CD4-positive, alpha-beta T cell treated with Interleukin-15 for 4 hours (primary cell): ENCODE measurements at places on chromosomes 1 and 21.

DNA sequence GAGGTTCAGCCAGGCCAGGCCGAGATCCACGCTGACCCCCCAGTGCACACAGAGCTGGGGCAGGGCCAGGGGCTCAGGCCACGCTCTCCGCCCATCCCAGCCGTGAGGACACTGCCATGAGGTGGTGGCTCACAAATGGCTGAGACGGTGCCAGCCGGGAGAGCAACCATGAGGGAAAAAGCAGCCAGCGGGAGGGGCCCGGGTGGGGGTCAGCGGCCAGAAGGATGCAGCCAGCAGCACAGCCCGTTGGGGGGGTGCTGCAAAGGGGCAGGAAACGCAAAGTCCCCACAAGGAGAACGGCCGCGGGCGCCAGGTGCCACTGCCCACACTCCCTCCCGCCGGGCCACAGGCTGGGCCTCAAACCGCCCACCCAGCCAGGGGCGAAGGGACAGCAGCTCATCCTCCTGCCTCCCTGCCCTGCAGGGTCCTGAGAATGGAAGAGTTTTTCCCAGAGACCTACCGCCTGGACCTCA, 8.3 kb downstream of the TTLL10 start:
- no peak for DNase-seq

- no peak for DNase-seq
Measured at GRCh38 chr1:192631749-192632148, 4.2 kb upstream of the RGS13 start.

GRCh38 chr1:17768651-17769241, 13.6 kb downstream of the ACTL8 start:
- no peak for DNase-seq

- no peak for DNase-seq
Measured at GRCh38 chr1:31315902-31316301, 19.1 kb downstream of the ZCCHC17 start.

GRCh38 chr1:51512606-51513005, 6.5 kb downstream of the EPS15 start:
- DNase-seq, result no peak

DNA sequence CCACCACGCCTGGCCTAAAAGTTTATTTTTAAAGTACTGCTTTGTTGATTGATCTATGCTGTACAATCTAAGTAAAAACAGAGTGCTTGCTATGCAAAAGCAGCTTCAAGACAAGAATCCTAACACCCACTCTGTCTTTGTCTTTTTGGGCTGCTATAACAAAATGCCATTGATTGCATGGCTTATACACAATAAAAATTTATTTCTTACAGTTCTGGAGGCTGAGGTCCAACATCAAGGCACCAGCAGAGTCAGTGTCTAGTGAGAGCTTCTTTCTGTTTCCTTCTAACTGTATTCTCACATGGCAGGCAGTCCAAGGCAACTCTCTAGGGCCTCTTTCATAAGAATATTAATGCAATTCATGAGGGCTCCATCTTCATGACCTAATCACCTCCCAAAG, 63.6 kb upstream of the GJA5 start:
- DNase-seq, result no peak

GRCh38 chr1:220918285-220918951, 39.2 kb downstream of the HLX start:
- DNase-seq, result no peak
